ENCODE measurements at places on chromosomes 2 and 18.

GRCh38 chr2:64478502-64479230 is 24.7 kb downstream of the LGALSL start:
- DNase-seq: peak; percentile 29

DNA sequence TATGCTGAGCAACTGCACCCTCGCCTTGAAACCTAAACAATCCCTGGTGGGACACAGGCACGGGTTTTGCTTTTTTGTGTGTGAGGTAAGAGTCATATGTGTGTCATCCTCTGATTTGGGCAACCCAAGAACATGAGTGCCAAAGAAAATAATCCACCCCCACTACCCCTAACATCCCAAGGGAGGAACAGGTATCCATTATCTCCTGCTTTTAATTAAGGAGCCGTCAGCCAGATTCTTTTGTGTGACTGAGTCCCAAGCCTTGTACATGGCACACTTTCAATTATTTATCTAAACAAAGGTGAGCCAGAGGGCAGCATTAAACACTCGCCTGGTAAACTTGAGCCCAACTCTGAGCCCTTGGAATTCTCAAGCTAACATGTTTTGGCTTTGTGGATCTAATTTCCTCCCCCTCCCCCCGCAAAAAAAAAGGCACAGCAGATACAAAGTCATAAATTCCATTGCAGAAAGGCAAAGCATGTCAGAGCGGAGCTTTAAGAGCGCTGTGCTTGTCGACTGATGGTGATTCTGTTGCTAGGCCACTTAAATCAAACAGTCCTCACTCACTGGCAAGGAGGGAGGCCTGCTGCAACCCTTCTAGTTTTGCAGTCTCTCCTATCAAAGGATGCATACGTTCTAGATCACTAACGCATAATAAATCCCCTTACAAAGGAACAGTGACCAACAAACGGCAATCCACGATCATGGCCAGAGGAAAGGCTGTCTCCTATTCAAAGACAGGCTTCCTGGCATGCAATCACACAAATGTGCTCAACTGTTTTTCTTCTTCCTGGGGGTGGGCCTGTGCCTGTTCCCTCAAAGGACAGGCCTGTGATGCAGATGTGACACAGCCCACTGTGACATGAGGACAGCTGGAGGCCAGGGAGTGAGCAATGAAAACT is 143.5 kb upstream of the LMAN1 start:
- no peak for DNase-seq

DNA sequence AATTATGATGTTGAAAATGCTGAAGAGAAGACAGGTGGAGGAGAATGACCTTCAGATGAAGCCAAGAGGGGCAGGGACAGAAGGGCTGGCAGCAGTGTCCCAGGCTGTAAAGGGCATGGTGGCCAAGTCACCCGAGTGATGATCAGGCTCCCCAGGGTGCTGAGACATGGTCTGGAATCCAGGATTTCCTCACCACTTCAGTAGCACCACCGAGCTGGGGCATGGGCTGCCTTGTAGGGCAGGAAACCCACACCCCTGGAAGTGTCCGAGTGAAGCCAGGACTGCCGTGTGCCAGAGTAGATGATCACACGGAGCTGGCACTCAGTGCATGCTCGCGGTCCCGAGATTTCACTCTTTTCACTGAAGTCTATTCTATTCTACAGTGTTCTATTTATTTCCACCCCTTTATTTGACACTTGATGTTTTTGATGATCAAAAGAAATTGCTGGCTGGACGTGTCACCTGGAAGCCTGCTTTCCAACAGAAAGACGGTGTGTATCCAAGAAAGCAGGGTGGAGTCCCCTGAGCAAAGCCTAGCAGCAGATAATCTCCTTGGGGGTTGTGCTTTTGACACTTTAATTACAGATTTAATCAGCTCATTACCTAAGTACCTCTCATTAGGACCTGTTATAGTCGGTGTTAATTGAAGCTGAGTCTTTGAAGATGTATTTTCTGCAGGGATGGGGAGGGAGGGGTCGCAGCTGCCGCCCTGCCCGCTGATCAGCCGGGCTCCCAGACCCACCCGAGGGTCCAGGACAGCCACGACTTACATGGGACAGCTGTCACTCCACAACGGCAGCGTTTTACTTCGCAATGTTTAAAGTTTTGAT is 92.3 kb downstream of the SEPTIN10 start:
- DNase-seq: no peak

DNA sequence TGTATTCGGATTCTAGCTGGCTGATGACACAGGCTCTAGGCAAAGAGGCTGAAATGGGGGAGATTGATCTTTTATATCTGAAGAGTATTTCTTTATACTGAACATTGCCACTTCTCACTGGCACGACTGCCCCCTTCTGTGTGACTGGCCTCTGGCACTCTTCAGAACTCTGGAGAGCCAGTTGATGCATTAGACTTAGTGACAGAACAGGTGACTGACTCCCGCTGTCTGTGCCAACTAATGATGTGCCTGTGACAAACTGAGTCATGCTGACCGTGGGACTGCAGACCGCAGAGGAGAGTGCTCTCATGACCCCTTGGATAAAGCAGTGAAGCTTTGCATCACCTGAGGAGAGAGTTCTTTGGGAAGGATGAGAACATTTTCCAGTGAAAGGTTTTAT is 14.4 kb downstream of the MGAT5 start:
- DNase-seq: no peak

DNA sequence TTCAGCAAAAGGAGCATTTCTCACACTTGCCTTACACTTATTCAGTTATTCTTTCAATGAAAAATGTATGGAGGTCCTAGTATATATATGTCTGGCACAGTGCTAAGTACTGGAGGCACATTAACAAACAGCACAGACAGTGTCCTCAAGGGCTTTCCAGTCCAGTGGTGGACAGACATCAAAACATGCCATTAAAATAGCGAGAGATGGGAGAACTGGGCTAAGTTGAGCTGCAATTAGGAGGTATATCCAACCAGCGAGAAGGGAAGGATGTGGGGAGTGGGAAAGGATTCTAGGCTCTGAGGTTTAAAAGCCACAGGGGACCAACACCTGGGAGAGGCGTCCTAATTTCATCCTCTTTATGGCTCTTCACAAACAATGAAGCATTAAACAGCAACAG is 127.5 kb upstream of the TTC39C start:
- DNase-seq: no peak

DNA sequence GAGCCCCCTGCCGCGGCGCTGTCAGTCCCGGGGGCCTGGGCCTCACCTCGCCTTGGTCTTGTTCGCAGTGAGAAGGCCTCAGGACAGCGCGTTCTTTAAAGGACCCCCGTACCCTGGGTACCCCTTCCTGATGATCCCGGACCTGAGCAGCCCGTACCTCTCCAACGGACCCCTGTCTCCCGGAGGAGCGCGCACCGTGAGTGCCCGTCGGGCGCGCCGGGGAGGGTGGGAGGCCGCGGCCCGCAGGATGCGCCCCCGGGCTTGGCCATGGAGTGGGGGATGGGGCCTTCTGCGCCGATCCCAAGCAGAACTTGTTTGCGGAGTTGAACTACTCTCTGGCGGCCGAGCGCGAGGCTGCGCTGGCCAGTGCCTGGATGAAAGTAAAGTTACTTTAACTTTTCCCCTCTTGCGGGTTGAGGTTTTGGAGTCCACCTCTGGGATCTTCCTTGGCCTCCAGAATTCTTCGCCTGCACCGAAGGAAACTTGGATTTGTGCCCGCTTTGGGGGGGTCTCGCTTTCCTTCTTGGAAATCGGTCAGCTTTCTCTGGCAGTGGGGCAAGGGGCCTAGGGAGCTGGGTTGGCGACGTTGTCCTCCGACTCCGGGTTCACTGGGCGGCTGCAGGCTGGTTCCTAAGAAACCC is 1.2 kb downstream of the TCF7L1 start:
- peak; percentile 19 for DNase-seq

- DNase-seq: no peak
These were observed 80.3 kb downstream of the VAPA start for GRCh38 chr18:9994026-9994570.

DNA sequence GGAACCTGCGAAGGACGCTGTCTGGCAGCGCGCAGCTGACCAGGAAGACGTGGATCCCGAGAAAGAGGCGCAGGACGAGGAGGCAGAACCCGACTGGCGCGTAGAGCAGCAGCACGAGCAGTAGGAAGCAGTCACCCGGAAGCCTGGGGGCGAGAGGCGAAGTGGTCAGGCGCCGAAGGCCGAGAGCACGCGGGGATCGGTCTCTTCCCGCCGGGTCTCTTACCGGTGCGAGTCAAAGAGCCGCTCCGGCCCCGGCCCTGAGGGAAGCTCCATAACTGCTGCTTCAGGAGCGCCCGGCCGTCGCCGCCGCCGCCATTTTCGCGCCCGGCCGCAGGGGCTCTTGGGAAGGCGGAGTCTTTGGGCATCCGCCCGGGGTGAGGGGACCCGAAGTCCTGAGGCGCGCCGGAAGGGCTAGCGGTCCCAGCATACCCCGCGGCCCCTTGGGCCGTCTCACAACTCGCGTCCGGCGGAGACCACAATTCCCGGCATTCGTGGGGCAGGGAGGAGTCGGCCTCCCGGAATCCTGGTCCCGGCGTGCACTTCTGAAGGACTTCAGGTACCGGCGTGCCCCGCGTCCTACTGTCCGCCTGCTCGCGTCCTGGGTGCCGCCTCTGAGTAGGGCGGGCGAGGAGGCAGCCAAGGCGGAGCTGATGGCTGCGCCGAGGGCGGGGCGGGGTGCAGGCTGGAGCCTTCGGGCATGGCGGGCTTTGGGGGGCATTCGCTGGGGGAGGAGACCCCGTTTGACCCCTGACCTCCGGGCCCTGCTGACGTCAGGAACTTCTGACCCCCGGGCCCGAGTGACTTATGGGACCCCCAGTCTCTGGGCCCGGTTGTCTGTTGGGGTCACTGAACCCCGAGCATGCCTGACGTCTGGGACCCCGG is at the start of the genes AUP1 and HTRA2:
AUP1 (minus strand) TSS at position 350 of the 882 bp plus-strand sequence; CDS start at position 273, 77 bp downstream.
HTRA2 (plus strand) TSS at position 577 of the 882 bp plus-strand sequence; CDS start at position 651, 74 bp downstream.
- peak; percentile 97 for DNase-seq

DNA sequence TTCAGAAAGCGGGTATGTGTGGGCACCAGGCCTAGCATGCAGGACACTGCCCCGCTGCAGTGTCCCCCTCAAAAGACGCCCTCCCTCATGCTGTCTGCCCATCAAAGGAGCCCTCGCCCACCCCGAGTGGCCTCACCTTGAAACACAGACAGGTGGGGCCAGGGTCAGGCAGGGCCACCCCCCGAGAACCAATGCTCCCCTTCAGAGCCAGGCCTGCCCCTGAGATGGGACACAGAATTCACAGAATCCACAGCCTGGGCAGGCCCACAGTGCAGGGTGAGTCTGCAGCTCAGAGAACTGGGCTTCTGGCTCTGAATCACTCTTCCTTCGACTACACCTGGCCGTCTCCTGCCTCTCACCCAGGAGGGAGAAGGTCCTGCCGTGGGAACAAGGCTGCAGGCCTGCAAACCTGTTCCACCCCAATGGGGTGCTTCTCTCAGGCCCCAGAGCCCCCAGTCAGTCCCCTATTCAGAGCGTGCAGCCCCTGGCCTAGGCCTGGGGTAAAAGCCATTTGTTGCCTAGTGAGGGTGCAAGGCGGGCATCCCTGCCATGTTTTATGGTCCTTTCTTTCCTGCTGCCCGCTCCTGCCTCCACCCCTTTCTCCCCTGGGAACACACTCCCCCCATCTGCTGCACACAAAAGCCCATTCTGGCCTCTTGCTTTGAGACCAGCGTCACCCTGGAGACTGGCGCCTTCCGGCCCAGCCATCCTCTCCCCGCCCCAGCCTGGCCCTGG is 11.3 kb upstream of the ARHGEF4 start:
- no peak for DNase-seq

DNA sequence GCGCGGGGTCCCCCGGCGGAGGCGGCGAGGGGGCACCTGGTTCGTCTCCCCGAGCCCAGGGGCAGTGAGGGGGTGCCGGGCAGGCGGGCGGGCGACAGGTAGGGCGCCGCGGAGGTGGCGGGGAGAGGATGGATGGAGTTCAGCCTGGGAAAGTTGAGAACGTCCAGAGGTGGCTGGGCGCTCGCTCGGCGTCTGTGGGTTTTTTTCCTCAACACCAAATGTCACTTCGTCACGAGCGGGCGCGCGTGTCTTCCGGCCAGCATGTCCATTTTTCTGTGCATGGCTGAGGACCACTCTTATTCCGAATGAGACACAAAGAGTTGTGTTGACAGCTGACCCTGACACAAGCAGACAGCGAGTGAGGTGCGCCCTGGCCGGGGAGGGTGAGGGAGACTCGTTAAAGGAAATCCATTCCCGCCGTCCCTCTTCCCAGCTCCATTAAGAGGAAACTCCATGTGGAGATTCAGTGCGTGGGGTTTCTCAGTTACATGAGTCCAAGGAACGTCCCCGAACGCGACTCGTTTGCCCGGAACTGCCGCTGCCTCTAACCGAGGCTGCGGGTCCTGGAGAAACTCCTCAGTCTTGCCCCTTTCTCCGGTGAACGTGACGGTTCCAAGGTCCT is 859 bp downstream of the GREB1L start:
- DNase-seq: no peak

GRCh38 chr2:200300638-200301314 is 5.7 kb upstream of the SPATS2L start:
- DNase-seq: no peak

DNA sequence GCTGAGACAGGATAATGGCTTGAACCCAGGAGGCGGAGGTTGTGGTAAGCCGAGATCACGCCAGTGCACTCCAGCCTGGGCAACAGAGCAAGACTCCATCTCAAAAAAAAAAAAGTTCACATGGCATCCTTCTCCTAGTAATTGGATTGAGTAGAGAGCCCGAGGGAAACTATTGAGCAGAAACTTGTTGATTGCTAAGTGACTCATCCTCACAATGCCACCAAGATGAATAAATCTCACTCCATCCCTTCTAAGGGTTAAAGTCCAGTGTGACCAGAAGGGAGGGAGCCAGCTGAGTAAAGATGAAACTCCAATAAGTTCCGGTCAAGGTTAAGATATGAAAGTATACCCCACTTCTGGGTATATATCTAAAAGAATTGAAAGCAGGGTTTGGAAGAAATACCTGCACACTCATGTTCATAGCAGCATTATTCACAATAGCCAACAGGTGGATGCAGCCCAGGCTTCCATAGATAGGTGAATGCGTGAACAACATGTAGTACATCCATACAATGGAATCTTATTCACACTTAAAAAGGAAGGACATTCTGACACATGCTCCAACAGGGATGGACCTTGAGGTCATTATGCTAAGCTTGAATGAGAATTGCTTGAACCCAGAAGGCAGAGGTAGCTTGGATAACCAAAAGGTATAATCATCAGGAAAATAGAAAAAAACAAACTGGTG is 13.0 kb upstream of the FHL2 start:
- no peak for DNase-seq

GRCh38 chr2:202221873-202222272 is 16.5 kb downstream of the SUMO1 start:
- no peak for DNase-seq

GRCh38 chr2:86787736-86788135 is 3.0 kb downstream of the CD8A start:
- no peak for DNase-seq

- DNase-seq: no peak
These were observed 186.7 kb downstream of the CTIF start for GRCh38 chr18:48725562-48725961.

- no peak for DNase-seq
These were observed 1690.7 kb upstream of the TMEFF2 start for GRCh38 chr2:193885419-193885818.
